Ascending aorta (tissue), 2 donors: ENCODE measurements at places on chromosomes 3 and 15. TPM values are rescaled to one million over a fixed set of nuclear protein-coding genes. Genes with fewer than 3 reads are reported as not detected.

DNA sequence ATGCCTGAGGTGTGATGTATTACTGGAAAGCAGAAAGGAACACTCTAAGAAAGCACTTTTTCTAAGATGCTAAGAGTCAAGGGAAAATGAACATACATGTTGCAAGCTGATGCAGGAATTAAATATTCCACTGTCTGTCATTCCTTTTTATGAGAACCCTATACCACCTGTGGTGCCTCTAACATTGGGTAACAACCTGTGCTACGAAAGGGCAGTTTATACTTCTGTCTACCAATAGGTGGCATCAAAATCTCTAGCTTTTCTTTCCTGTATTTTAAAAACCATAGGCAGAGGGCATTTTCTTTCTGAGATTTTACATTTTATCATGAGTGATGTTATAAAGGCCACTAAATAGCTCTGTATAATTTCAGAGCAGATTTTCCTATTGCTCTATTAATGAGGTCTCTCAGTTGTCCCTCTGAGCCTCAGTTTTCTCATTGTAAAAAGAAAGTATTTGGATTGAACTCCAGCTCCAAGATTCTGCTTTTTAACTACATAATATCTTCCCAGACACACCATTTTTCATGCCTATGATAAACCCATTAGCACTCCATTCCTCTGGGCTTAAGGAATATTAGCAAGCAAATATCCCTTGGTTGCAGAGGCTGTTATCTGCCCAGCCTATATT lies 3.5 kb upstream of the CPNE4 start:
- H3K36me3 ChIP-seq: no peaks in the 10 kb centered on the region
- no peak overlapping the region for H3K27ac ChIP-seq
- no peak for DNase-seq

- H3K27ac ChIP-seq: no peak overlapping the region
- no peak for DNase-seq
- H3K36me3 ChIP-seq: no peaks in the 10 kb centered on the region
- no peaks in the 10 kb centered on the region for H3K27me3 ChIP-seq
These were observed 85.1 kb downstream of the CCK start for GRCh38 chr3:42180901-42181300.

DNA sequence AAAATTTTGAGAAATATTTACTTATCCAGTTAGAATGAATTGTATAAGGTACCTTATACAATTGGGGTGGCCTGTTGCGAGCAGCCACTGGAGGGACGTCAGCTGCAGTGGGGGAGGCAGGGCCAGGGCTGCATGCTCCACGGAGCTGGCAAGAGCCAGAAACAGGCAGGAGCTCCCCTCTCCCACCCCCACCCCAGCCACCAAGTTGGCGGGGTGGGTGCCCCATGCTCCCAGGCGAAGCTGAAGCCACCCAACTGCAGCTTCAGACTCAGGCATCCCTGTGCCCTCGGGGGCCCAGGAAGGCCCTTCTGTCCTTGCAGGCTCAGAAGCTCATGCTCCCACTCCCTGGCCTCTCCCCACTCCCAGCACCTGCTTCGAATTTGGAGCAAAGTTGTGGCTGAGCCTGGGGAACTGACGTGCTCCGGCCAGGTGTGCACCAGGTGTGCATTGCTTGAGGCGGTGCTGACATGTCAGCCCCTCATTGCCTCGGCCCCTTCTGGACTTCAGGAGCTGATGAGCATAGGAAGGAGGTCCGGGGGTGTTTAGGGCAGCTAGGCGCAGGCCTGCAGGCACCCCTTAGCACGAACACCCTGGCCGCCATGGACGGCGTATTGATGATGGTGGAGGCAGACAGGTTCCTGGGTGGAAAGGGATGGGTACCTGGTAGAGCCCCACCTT lies 743.8 kb upstream of the GBE1 start:
- DNase-seq: no peak
- H3K4me1 ChIP-seq: no peaks in the 10 kb centered on the region
- H3K36me3 ChIP-seq: no peaks in the 10 kb centered on the region
- H3K27me3 ChIP-seq: no peaks in the 10 kb centered on the region

DNA sequence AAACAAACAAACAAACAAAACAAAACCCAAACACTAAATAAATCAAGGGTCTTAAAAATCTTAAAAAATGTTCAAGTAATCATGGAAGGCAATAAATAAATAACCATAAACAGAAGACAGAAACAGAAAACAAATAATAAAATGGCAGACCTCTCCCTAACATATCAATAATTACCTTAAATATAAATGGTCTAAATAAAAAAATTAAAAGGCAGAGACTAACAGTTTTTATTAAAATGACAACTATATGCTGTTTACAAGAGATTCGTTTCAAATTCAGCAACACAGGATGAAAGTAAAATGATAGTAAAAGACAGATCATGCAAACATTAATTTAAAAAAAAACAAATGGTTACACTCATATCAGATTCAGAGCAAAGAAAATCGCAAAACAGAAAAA lies 91.1 kb downstream of the UBE3A start:
- no peak overlapping the region for H3K27ac ChIP-seq
- peaks cover 38% of the 10 kb centered on the region for H3K36me3 ChIP-seq
- H3K4me3 ChIP-seq: no peak overlapping the region
- DNase-seq: no peak
- H3K4me1 ChIP-seq: no peaks in the 10 kb centered on the region

DNA sequence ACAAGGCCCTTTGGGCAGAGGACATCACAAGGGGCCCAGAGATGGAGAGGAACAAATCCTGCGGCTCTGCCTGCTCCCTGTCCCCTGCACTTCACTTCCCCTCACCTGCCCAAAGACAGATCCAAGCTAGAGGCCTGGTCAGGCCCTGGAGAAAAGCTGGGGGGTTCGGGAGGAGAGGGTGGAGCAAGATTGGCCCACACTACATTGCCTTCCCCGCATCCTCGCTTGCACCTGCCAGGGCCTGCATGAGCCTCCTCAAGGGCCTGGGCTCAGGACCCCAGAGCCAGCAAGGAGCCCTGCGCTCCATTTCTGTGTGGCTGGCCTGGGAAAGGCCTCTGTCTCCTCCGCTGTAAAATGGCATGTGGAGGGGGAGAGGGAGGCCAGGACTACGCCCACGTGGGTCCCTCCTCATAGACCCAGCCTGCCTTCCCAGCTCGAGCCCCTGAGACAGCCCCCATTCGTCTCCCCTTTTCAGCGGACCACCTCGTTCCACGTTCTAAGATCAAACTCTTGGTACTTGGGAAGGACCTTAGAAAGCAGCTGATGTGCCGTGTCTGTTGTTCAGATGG lies 106.0 kb downstream of the HMG20A start:
- no peaks in the 10 kb centered on the region for H3K27me3 ChIP-seq
- no peak overlapping the region for H3K27ac ChIP-seq
- H3K4me3 ChIP-seq: no peak overlapping the region
- no peak for DNase-seq
- no peaks in the 10 kb centered on the region for H3K36me3 ChIP-seq

DNA sequence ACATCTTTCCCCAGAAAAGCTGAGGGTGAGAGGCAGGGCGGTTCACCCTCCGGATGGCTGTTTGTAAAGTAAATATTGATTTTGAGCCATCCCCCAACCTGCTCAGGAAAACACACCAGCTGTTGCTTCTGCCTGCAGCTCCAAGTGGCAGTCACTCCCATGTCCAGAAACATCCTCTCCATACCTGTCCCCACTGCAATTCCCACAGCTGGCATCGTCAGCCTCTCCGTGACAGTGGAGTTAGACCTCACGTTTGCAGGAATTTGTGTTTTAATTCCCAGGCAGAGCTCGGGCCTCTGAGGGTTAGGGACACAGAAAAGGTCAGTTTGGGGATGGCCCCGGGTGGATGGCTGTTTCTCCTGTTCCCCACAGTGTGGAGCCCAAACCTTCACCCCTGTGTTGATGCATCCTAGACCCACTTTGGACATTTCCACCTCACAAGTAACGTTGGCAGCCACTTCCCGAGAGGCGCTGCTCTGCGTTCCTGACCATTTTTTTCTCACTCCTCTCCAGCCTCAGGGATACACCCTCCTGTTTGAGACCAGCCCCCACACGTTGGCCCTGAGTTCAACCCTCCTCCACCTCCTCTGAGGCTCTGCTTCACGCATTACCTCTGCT lies 11.8 kb upstream of the FAM174B start:
- no peak for DNase-seq
- no peak overlapping the region for H3K4me3 ChIP-seq
- peaks cover 19% of the 10 kb centered on the region for H3K4me1 ChIP-seq
- no peaks in the 10 kb centered on the region for H3K36me3 ChIP-seq
- H3K27ac ChIP-seq: peak overlapping the region; percentile 25

- H3K36me3 ChIP-seq: no peaks in the 10 kb centered on the region
- no peak overlapping the region for H3K4me3 ChIP-seq
- no peak for DNase-seq
- H3K4me1 ChIP-seq: no peaks in the 10 kb centered on the region
- H3K27me3 ChIP-seq: no peaks in the 10 kb centered on the region
These were observed 103.6 kb downstream of the ECT2 start for GRCh38 chr3:172853921-172854666.

DNA sequence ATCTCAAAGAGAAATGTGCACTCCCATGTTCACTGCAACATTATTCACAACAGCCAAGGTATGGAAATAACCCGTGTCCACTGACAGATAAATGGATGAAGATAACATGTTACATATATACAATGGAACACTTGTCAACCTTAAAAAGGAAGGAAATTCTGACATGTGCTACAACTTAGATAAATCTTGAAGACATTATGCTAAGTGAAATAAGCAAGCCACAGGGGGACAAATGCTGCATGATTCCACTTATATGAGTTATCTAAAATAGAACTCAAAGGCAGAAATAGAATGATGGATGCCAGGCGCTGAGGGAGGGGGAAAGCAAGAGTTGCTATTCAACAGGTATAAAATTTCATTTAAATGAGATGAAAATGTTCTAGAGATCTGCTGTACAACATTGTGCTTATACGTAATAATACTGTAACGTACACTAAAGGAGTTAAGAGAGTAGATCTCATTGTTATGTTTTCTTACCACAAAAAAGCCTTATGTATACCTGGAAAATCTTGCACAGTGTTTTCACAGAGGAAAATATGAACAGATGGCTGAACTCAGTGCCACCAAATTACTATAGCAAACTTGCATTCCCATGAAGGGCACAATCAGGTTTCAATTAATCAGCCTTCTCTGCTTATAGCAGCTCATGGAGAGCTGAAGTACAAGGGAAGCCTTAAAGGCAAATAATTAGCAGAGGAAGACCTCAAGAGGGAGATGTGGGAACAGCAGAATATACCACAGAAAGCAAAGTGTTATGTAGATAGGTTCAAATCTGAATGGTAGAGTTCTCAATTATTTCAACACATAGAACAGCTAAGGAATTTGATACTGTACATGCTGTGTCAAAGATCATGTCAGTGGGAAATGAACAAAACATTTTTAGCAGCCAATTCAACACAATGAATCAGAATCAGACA lies 8.1 kb upstream of the VPS39 start:
- no peak overlapping the region for H3K4me3 ChIP-seq
- H3K4me1 ChIP-seq: no peaks in the 10 kb centered on the region
- H3K27ac ChIP-seq: no peak overlapping the region
- H3K27me3 ChIP-seq: no peaks in the 10 kb centered on the region
- DNase-seq: no peak
- H3K36me3 ChIP-seq: peaks cover 52% of the 10 kb centered on the region

DNA sequence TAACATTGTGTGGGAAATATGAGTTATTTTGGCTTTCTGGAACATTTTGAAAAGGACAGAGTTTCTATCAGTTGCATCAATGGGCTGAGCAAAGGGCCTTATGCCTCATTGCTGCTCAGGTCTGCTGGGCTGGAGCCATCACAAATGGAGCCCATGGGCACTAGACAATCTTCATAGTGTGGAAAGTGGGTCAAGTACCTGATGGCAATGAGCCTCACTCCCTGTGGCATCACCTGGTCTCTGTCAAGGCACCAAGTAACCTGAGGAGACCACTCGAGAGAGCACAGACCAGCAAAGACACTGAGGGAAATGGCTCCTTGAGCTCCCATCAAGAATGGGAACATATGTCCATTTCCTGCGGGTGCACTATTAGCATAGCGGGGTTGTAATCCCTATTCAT lies 96.7 kb upstream of the PPP2R3A start:
- H3K4me1 ChIP-seq: no peaks in the 10 kb centered on the region
- no peak for DNase-seq
- no peaks in the 10 kb centered on the region for H3K36me3 ChIP-seq
- H3K27me3 ChIP-seq: no peaks in the 10 kb centered on the region

The DNAH12 gene
- not detected for total RNA-seq
